Stimulated activated CD8-positive, alpha-beta memory T cell treated with anti-CD3 and anti-CD28 coated beads, Interleukin-4, amount 100 ng/mL, for 1 hour (primary cell): ENCODE measurements at places on chromosomes 12 and 14.

- no peak for DNase-seq
Observed at GRCh38 chr14:29955087-29955486, 27.4 kb upstream of the PRKD1 start.

- no peak for DNase-seq
Observed at GRCh38 chr14:63517354-63517753, 25.8 kb downstream of the PPP2R5E start.

- DNase-seq, result no peak
Observed at GRCh38 chr12:117002051-117002817, 91.5 kb downstream of the FBXW8 start.

DNA sequence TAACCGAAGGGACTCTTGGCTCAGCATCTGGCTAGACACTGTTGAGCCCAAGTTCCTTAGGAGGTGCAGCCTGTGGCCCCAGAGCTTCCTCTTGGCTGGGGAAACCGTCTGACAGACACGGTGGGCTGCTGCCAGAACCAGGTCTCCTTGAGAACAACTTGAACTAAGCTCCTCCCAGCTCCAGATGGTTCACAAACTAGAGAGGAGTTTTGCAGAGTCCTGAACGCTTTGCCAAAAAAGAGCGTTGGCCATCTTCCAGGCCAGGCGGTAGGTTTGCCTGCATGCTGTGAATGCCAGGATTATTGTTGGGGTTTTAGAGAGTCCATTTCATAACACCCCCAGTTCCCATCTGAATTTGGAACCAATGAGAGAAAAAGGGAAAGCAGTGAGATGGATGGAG is 399.8 kb downstream of the RGS6 start:
- DNase-seq, result no peak

- DNase-seq, result no peak
Observed at GRCh38 chr12:12779529-12779928, 5.9 kb upstream of the APOLD1 start.

DNA sequence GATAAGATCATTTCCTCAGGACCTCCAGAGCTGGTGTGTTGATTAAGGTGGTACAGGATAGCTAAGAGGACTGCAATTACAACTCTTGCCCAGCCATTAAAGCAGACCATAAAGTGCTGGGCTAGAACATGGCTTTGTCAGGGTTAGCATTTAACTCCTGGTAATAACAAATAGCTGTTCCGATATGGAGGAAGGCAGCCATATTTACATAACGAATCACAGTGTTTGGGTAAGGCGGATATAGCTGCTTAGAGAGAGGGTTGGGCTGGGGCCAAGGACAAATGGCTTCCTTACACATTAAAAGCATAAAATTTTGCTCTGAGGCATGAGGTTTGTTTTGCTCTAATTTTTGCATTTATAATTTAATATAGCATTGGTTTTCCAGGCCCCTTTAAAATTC is 297.7 kb upstream of the DDHD1 start:
- no peak for DNase-seq

GRCh38 chr12:113273053-113273725 is 51.9 kb downstream of the TPCN1 start:
- no peak for DNase-seq

DNA sequence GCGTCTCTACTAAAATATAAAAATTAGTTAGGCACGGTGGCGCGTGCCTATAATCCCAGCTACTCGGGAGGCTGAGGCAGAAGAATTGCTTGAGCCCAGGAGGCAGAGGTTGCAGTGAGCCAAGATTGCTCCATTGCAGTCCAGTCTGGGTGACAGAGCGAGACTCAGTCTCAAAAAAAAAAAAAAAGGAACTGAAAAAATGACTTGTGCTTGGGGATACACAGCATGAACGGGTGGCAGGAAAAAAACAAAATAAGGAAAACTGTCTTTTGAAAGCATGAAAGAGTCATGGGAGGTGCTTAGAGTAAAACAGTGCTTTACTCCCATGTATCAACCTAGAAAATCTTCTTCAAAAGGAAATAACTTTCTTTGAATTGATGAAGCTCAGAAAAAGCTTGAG is 80.8 kb downstream of the TMTC1 start:
- DNase-seq, result no peak

GRCh38 chr12:120169946-120170345 is 24.6 kb downstream of the GCN1 start:
- DNase-seq, result no peak

DNA sequence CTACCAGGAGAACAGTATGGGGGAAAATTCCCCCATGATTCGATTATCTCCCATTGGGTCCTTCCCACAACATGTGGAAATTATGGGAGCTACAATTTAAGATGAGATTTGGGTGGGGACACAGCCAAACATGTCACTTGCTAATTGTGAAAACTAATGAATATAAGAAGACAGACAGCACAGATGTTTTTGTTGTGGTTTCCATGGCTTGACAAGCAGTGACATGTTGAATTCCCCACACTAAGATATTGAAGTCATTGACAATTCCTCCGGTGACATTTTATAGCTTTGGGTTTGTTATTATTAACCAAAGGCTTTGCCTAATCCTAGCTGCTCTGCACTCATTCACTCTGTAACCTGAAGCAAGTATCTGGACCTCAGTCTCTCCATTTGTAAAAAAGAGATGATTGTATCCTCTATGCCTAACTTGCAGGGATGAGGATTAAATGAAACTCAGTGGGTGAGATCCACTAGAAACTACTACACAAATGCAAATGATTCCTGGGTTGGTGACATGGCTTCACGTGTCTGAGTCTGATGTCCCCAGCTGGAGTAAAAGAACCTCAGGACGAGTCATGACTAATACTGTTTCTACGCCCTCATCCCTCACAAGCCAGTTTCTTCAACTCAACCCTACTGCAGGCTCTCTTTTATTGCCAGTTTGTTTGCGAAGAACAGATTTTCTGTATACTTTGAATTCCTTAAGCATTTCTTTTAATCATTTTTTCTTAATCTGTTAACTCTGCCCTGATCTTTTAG is 71.6 kb downstream of the ASCL1 start:
- DNase-seq, result no peak

- DNase-seq, result no peak
Observed at GRCh38 chr12:13088496-13088895, 15.0 kb downstream of the GSG1 start.

GRCh38 chr12:106195621-106196027 is 52.2 kb downstream of the CKAP4 start:
- no peak for DNase-seq

DNA sequence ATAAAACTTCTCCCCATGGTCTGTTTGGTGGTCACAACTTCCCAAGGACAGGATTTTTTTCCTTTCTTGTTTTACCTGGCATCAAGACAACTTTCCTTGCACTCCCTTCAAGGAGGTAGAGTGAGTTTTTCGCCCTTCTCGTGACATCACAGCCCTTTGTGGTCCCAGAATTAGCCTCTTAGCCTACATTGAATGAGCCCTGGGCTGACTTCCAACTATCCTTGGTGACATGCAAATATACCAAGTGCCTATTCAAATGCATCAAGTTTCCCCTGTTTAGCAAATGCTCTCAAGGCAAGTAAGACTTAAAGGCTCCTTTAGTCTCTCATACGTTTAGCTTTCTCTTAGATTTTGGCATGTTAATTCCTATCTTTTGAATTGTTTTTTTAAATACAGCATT is 36.6 kb downstream of the TC2N start:
- no peak for DNase-seq

- DNase-seq, result no peak
Observed at GRCh38 chr12:103441437-103442181, 54.2 kb downstream of the C12orf42 start.
